ENCODE measurements at places on chromosomes 7 and 10.

GRCh38 chr10:80413271-80413996 lies 5.1 kb downstream of the PRXL2A start:
- no peak for DNase-seq

DNA sequence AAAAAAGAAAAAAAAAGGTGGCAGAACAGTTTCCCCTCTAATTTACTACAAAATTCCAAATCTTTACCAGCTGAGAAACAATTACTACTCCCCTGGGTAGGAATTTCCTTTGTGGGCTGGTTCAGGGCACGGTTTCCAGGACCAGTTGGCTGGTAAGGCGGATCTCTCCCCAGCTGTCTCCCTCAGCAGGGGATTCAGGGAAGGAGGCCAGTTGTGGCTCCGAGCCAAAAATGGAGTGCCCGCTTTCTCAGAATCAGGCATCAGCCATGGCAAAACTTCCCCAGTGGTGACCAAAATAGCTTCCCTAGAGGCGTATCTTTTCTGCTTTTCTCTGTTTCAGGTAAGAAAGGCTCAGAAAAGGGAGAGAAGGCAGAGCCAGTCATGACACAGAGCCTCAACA lies 91.2 kb downstream of the ZNF22 start:
- DNase-seq = no peak

- no peak for DNase-seq
These were observed 3.2 kb downstream of the AKR1B15 start for GRCh38 chr7:134552105-134552504.

GRCh38 chr7:17530244-17530643 lies 231.8 kb downstream of the AHR start:
- no peak for DNase-seq

- DNase-seq = no peak
These were observed 196.4 kb downstream of the FAM107B start for GRCh38 chr10:14578060-14578952.

DNA sequence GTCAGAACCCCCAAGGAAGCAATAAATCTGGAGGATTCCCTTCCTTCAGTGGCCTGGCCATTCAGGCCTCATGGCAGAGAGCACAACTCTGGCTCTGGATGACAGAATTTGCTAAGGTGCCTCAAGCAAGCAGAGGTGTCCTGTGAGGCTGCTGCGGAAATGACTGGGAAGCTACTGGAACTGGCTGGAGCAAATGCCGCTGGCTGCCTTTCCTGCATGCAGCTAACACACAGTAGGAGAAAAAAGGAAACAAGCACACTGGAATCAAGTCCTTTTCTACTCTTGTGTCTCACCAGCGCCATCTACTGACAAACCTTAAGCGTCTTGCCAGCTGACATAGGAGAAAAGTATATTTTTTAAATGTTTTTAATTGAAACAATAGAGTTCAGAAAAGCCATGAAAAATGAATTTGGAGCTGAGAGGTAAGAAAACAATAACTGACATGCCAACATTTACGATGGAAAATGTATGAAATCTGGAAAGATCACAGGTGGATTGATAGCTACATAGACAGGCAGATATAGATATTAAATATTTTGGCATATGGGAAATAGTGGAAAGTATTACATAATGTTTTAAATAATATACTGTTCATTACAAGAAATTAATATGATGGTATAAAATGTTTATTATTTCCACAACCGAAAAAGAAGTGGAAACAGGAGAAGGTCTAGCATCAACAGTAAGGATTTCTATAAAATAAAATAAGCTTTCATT lies 951.6 kb downstream of the ANKRD7 start:
- no peak for DNase-seq

DNA sequence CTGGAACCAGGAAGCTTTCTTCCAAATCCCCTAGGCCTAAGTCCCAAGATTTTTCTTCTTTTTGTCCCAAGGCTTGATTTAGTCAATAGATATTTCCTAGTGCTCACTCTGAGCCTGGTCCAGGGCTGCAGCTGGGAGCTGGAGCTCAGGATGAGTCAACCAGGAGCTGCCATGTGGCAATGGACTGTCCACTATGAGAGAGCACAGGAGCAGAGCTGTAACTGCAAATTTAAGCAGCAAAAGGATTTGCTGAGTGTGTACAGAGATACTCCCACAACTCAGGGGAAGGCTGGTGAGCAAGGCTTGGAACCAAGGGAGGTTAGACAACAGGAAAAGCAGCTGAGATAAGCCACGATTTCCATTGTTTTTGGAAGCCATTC lies 92.1 kb upstream of the CXCL12 start:
- DNase-seq = no peak

- DNase-seq = no peak
These were observed 159.4 kb downstream of the TPK1 start for GRCh38 chr7:144676492-144676891.
